NCI-H1417 treated with DMSO at 0.1 percent for 48 hours (cell line): ENCODE measurements at places on chromosomes 5 and 9.

DNA sequence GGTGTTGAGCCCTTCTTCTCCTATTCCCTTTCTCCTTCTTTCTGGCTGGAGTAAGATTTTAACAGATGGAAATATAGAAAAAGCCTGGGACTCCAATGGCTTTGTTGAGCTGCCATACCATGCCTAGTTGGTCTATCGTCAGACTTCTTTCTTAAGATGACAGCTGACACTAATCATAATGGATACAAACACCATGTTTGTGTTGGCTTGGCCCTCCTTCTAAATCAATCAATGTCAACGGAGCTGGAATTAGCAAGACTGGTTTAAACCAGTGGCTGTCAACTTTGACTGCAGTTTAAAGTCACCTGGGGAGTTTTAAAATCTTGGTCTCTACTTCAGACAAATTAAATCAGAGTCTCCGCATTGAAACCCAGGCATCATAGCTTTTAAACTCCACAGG, 264.5 kb upstream of the PRR16 start:
- no peak for DNase-seq

- DNase-seq: no peak
Observed at GRCh38 chr9:16551692-16552091, 318.8 kb downstream of the BNC2 start.

GRCh38 chr5:33235304-33235703, 205.5 kb upstream of the TARS1 start:
- no peak for DNase-seq

DNA sequence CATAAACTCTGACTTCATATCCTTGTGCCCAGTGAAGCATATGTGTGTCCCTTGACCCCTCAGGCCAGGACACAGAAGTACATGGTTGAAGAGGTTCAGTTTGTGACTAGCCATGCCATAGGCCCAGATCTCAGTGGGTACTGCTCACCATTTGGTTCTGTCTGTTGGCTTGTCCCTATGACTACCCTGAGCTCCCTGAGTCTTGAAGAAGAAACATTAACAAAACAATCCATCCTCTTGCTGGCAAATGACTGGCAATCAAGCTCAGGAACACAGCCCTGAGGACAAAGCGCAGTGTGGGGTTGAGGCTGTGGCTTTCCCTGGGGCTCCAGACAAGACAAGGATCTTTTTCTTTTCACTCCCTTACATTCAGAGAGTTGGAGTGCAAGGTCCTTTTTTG, 46.3 kb downstream of the TNFAIP8 start:
- no peak for DNase-seq

DNA sequence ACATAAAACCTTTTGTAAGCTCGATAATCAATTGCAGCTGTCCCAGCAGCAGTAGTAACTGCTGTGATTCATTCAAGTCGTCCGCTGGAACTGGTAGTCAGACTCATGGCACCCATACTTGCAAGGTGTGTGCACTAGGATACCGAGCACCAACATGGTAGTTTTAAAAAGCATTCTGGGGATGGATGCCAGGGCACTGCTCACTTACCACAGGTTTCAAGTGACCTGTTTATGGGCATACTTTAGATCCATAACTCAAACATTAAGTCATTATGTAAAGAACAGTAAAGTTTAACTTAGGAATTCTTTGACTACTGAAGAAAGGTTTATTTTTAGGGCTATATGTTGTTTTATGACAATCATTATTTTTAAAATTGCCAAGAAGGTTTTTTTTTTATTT, 2277.6 kb downstream of the MAT2B start:
- no peak for DNase-seq

DNA sequence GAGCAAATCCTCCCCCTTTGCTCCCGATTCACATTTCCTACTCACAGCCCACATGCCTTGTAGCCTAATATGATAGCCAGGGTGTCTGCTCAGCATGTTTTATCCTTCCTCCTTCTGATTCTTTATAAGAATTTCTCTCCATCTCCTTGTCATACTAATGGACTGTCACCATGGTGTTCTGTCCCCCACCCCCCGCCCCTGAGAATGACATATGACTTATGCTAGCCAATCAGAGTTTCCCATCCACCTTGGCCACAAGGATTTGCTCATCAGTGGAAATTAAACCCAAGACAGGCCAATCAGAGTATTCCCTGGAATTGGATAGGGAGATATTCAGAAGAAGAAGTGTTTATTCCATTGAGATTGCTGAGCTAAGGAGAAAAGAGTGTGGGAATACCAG, 16.0 kb downstream of the ABLIM3 start:
- DNase-seq: no peak
